ENCODE measurements at places on chromosomes 12 and 14. TPM values are rescaled to one million over a fixed set of nuclear protein-coding genes. Genes with fewer than 3 reads are reported as not detected.

The SLCO1B1 gene
- total RNA-seq: not detected

The NFATC4 gene
- 23.6 TPM for total RNA-seq

The RBP5 gene
- total RNA-seq: not detected

The PRPH gene
- 3.4 TPM for total RNA-seq

The RAD52 gene
- total RNA-seq: 20.7 TPM

The FSCB gene
- total RNA-seq: not detected

The GPR84 gene
- total RNA-seq: not detected

The IFT81 gene
- 10.9 TPM for total RNA-seq

The SRSF9 gene
- 146 TPM for total RNA-seq

The RNU4-1 gene
- under 0.01 TPM for total RNA-seq

The TAS2R7 gene
- total RNA-seq: not detected

The HOXC12 gene
- not detected for total RNA-seq

The SYCP3 gene
- 0.14 TPM for total RNA-seq

GRCh38 chr12:98403385-98403784 is 112.0 kb upstream of the TMPO start:
- DNase-seq: no peak

DNA sequence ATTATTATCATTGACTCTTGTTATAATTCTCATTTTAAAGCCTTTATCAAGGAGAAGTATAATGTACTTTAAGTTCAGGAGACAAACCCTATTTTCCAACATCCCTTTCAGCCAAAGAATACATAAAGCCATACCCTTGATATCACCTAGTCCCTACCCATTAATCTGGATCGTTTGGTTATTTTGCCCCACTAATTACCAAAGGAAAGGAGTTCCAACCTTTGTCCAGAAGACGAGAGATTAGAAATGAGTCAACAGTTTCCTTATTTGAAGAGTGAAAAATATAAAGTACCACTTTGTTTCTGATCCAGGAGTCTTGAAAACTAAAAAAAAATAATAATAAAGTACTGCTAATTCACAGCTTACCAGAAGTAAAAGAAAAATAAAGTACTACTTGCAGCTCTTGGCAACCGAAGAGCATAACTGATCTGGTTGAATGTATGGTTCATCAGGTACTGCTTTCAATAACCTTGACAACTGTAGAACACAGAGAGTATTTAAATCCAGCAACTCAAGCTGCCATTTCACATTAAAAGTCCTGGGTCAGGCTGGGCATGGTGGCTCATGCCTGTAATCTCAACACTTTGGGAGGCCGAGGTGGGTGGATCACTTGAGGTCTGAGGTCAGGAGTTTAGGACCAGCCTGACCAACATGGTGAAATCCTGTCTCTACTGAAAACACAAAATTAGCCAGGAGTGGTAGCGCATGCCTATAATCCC is 33.7 kb downstream of the LIMA1 start:
- no peak for DNase-seq

DNA sequence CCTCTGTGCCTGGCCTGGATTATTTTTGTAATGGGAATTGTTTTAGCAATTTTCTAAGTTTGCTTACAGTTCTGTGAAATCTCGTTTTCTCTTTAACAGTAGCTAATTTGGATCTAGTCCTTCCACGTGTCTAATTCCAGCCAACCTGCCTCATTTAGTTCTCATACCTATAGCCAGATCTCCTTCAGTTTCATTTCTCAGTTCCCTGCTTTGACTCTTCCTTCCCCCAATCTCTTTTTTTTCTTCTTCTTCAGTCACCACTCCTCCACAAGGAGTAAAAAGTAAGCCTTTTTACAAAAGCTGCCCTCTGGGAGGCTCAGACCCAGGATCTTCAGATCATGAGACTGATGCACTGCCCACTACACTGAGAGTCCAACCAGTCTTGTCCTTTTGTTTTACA is 1.4 kb downstream of the THTPA start:
- no peak for DNase-seq

GRCh38 chr14:92570674-92571262 is 57.2 kb downstream of the RIN3 start:
- DNase-seq: no peak

- no peak for DNase-seq
Observed at GRCh38 chr12:14681625-14682024, 14.8 kb downstream of the GUCY2C start.

DNA sequence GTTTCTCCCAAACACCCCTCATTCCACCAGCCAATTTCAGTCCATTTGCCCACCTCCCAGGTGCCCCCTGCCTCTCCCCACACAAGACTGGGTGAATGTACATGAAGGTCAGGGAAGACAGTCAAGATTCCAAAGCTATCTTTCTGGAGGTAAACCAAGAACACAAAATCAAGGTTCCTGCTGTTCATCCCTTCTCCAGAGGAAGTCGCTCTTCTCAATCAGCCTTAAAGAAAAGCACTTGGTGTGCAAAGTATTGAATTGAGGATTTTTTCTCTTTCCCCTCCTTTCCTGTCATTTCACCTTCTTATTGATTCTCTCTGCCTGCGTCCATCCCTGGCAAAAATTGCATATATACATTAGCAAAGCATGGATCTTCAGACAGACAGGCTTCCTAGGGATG is 4.5 kb downstream of the GRIN2B start:
- no peak for DNase-seq

GRCh38 chr12:33944703-33945437 is 77.4 kb upstream of the ALG10 start:
- no peak for DNase-seq

GRCh38 chr14:21191261-21191808 is 35.5 kb upstream of the OR5AU1 start:
- DNase-seq: no peak

DNA sequence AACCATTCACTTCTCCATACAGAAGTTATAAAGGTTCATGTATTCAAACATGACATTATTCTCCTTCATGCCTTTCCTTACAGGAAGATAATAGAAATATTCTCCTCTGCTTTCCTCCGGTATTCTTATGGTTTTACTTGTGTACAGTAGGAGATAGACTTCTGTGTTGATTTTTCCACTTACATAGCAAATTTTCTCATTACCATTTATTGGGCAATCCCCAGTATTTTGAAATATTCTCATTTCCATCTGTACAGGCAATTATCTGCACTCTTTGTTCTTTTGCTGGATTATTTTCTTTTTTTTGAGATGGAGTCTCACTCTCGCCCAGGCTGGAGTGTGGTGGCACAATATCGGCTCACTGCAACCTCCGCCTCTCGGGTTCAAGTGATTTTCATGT is 11.0 kb downstream of the PXMP2 start:
- no peak for DNase-seq

DNA sequence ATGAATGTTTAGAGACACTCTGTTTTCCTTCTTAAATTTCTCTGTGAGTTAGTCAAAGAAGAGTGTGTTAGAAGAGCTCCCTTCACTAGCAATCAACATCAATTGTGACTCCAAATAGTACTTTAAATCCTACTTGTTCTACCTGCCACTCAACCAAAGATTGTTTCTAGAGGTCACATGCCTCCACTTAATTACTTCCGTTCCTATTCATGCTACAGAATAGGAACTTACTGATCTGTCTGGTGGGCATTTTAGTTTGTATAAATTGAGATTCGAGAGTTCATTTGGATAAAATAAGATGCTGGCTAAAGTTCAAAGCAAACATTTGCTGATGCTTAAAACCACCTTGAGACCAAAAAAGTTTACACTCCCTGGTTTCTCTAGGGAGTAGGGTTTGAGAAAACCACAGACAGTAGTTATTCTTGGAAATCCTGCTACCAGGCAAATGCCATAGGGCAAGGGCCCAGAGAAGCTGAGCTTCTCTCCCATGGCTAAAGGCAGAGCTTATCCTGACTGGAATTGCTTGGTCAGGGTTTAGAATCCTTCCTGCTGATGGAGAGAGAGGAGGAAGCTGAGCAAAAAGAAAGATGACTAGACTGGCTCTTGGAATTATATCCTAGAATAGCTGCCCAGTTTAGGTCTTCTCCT is 389.6 kb upstream of the ATP2B1 start:
- no peak for DNase-seq

GRCh38 chr12:25993901-25994651 is 35.6 kb downstream of the RASSF8 start:
- no peak for DNase-seq

- DNase-seq: no peak
Observed at GRCh38 chr12:27316947-27317346, 15.7 kb upstream of the BMAL2 start.

GRCh38 chr14:101875727-101876554 is 88.4 kb upstream of the DYNC1H1 start:
- no peak for DNase-seq

GRCh38 chr12:15769586-15769985 is 19.6 kb downstream of the EPS8 start:
- DNase-seq: no peak

- DNase-seq: no peak
Observed at GRCh38 chr14:73237786-73238423, 599 bp downstream of the PAPLN start.
